Activated naive CD8-positive, alpha-beta T cell treated with anti-CD3 and anti-CD28 coated beads for 36 hours (primary cell): ENCODE measurements at places on chromosomes 11 and 22.

GRCh38 chr22:44892243-44892642, 117.6 kb downstream of the PHF21B start:
- DNase-seq: no peak

- no peak for DNase-seq
Observed at GRCh38 chr22:27574002-27574366, 227.6 kb downstream of the MN1 start.

DNA sequence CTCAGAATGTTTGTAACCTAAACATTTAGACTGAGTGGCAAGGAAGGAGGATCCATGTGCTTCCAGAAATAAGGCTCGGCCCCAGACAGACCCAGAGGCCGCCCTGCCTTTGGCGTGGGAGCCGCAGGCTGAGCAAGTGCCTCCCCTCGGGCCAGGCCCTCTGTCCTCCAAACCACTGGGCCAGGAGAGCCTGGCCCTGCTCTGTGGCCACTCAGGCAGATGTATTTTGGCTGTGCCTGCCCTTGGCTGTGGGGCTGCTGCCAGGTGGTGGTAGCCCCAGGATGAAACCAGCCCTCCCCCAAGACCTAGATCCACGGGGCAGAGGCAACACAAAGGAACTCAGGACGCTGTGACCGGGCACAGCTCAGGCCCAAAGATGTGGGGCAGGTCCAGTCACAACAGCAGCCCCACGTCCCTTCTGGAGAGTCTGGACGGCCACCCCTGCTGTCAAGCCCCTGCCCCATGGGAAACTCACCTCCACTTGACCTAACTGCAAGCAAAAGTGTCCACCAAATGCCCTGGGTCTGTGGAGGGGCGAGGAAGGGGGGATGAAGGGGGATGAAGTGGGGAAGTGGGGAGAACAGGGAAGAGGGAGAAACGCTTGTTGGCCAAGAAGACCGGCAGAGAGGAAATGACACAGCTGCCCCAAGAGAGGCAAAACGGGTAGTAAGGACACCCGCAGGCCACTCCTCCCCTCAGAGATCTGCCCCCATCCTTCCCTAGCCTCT, 24.0 kb downstream of the PISD start:
- DNase-seq: no peak

DNA sequence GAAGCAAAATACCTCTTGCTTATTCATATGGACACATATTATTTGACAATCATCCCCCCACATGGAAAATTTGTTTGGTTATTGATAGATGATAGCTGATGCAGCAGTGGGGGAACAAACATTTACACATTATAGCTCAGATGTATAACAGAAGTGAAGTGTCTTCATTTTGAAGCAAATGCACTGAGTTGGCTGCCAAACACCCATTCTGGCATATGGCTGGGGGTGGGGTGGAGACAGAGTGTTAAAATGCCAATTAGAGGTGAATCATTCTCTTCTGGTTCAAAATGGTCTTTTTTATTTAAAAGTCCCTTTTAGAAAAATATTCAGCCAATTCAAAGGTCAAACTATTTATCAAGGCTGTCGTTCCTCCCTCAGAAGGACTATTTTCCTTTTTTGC, 157.3 kb upstream of the TRPC6 start:
- no peak for DNase-seq

- DNase-seq: no peak
Observed at GRCh38 chr11:76424379-76424778, 20.4 kb upstream of the EMSY start.

DNA sequence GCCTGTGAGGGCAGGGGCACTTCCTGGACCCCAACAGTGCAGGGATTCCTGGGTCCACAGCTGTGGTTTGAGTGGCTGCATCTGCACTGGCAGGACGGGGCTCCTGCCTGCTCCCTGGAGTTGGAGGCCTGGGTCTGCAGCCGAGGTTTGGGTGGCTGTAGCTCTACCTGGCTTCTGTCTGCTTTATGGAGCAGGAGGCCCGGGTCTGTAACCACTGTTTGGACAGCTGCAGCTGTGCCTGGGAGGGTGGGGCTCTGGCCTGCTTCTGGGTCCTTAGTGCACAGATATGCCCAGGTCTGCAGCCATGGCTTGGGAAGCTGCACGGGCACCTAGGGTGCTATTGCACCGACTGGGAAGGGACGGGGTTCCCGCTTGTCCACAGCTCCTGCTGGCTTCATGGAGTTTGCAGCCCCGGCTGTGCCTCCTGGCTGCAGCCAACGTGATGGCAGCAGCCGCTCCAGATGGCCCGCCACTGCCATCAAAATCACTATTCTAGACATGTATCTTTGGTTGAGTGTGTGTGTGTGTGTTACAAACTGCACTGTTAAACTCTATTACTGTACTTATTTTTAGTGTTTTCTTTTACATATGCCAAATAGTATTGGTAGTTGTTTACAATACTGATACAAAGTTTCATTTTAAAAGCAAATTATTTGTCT, 412.3 kb upstream of the KIRREL3 start:
- no peak for DNase-seq

- DNase-seq: peak; percentile 77
Observed at GRCh38 chr11:62728171-62728988, at the start of gene TTC9C. TSS of gene TTC9C (plus strand) at chr11:62728486. CDS start at chr11:62728849, 363 bp downstream.

DNA sequence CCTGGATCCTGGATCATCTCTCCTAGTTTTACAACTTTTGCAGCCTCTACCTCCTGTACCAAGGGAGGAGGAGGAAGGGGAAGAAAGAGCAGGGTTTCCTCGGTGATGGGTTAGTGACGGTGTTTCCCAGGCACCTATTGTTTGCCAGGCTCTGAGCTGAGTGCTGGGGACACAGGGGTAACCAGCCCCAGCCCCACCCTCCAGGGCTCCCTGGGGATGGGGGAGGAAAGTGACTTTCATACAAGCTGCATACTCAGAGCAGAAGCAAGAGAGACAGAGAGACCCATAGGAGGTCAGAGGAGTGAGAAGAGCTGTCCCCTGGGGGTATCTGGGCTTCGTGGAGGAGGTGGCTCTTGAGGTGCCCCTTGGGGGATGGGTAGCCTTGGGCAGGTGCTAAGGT, 89.4 kb upstream of the THY1 start:
- no peak for DNase-seq

GRCh38 chr22:46044621-46045458, 67.9 kb upstream of the WNT7B start:
- DNase-seq: peak; percentile 48

- no peak for DNase-seq
Observed at GRCh38 chr11:10327254-10327653, 22.4 kb downstream of the ADM start.

GRCh38 chr11:45085646-45086501, 60.6 kb upstream of the PRDM11 start:
- no peak for DNase-seq

DNA sequence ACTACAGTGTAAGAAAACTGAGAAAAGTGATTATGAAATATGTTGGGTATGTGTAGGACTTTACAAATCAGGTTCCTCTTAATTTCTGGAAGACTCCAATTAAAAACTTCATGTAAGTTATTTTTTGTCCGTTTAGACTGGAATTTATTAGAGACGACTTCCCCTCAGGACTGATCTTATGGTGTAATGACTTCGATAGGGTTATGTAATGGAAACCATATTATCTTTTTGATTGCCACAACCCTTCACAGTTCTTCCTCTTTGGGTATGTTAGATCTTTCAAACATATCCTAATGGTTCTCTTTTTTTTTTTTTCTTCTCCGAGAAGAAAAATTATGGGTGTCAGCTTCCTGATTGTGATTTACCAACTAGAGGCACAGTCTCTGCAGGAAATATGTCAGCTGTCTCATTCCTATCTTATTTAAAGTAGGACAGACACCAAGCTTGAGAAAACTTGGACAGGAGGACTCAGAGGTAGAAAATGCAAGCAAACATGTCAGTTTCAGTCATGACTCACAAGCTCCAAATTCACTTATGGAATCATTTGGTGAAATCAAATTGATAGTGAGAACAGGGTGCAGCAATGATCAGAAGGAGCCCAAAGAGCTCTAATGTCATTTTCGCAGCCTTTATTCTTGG, 11.1 kb upstream of the LDLRAD3 start:
- DNase-seq: no peak

DNA sequence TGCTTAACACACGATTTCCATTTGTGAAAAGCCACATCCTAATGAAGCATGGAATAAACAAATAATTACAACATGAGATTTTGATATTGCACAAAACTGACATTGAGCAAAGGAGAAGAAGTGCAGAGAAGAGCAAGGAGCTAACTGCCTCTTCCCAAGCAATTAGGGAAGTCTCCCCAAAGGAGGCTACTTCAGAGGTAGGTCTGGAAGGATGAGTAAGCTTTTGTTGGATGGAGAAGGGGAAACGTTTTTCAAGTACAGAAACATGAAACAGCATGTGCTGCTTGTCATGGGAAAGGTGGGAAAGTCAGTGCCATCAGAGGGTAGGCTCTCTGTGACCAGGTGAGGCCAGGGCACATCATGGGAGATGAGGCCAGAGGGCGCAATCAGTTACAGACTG, 132.2 kb upstream of the SESN3 start:
- no peak for DNase-seq

- DNase-seq: no peak
Observed at GRCh38 chr22:30562366-30562765, 12.1 kb downstream of the GAL3ST1 start.

- no peak for DNase-seq
Observed at GRCh38 chr11:88402192-88402715, 64.7 kb upstream of the CTSC start.

DNA sequence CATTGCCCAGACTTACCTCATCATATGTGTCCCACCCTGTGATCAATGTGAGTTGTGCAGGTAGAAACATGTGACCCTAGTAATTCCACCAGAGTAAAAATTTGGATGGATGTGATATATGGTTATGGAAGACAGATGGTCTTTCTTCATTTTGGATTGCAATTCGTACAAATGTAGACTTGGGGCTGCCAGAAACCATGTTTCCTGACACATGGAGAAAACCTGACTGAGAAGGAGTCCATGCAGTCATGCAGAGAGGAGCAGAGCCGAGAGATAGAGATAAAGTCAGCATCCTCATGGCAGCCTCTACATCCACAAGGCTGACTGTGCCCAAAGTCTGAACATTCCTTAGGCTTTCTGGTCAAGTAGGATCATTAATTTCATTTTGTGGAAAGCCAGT, 678.1 kb upstream of the KIRREL3 start:
- no peak for DNase-seq

GRCh38 chr11:30360741-30361140, 37.8 kb downstream of the ARL14EP start:
- no peak for DNase-seq

- DNase-seq: no peak
Observed at GRCh38 chr11:123202155-123203151, 7.4 kb upstream of the CLMP start.

DNA sequence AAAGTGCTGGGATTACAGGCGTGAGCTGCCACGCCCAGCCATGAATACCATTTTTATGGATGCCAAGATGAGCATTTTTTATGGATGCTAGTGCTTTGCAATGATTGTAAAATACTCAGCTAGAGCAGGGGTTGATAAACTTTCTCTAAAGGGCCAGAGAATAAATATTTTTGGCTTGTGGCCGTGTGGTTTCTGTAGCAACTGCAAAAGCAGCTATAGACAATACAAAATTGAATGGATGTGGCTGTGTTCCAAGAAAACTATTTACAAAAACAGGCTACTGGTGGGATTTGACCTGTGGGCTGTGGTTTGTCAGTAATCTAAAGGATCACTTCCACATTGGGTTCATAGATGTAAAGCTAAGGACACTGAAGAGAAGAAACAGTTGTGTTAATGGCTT, 56.0 kb downstream of the COMMD9 start:
- no peak for DNase-seq

- no peak for DNase-seq
Observed at GRCh38 chr11:100831929-100832494, 144.9 kb downstream of the ARHGAP42 start.

- no peak for DNase-seq
Observed at GRCh38 chr11:97905671-97906070, 1115.1 kb upstream of the CNTN5 start.
